CD8-positive, alpha-beta memory T cell (primary cell): ENCODE measurements at places on chromosomes 2 and 18. TPM values are rescaled to one million over a fixed set of nuclear protein-coding genes. Genes with fewer than 3 reads are reported as not detected.

DNA sequence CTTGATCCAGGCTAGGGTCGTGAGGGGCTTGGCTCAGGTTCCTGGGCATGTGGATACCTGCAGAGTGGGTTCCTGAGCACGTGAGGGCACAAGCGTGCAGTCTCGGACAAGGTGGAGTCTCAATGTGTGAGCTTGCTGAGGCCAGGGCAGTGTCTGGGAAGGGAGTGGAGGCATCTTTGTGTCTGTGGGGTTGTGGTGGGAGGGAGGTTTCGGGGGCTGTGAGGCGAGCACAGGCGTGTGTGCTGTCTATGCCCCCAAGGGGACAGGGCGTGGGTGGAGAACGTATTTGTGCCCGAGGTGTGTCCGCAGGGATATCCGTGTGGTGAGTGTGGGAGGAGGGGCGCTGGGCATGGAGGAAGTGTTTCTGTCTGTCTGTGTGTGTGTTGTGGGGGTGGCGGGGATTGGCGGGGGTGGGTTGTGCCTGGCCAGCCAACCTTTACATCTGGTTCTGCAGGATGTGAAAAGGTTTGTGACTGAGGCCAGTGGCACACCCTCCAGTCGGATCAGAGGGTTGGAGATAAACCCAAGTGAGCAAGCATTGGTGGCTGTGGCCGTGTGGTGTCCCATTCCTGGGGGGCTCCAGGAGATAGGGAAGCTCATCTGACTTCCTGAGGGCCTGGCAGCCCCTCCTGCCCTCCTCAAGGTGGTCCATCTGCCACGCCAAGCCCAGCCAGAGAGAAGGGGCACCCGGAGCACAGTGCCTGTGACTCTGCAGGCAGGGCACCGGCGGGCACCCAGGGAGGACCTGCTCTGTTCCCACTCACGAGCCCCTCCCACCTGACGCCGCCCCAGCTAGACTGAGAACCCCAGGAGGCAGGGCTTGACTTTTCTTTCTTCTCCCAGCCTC lies 57.1 kb downstream of the ZFP36L2 start:
- DNase-seq = no peak

DNA sequence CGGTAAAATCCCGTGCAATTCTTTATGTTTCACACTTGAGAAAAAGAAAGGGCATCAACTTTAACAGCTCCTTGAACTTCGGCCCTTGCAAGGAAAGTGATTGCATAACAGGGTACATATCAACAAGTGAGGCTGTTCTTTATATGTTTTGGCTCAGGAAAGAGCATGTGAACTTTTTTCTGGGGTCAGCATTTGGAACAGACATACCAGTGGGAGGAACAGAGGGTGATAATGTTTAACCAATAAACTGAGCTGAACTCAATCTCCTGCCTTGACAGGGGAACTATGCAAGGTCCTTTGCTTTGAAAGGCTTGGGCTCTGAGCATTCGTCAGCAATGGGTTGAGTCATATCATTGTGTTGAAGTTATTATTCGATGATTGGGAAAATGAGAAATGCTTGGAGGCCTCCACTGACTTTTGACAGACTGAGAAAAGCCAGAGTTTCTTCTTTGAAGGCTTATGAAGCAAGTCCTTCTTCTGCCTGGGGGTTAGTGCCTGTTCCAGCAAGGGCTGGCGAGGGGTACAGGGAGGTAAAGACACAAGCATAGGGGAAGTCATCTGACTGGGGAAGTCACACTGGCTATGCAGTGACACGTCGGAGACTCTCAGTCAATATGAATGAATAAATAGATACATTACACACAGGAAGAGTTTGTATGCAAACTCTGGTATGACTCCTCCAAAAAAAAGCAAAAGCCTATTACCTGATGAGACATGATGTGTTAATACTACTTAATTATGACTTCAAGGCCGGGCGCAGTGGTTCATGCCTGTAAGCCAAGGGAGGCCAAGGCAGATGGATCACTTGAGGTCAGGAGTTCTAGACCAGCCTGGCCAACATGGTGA lies 57.2 kb downstream of the CYB5A start:
- no peak for DNase-seq

- no peak for DNase-seq
These were observed 781.3 kb upstream of the ID2 start for GRCh38 chr2:7900593-7900992.

GRCh38 chr18:72181241-72181764 lies 362.8 kb downstream of the CBLN2 start:
- DNase-seq = no peak

DNA sequence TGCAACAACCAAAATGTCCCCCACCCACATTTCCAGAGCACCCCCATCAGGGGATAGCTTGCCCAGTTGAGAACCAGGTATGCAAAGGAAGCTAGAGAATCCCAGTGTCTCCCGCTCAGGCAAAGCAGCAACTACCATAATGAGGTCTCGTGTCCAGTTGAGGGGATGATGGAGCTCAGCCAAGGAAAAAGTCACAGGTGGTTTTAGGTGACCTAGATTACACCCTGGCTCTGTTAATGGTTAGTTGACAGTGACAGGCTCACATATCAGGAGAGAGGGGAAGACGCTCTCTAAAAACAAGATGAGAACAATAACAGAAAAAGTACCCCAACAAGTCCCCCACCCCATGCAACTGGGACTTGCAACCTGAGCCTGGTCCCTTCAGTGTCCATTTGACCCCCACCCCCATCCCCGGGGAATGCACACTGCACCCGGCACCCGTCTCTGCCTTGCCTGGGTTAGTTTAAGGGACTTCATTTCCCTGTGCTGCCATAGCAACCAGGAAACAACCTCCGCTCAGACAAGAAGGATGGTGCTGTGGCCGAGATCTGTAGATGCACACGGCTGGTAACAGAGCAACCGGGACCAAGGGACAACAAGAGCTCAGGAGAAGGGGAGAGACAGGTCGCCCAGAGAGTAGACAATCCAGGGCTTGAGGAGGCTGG lies at the start of gene KIAA2012:
Gene KIAA2012, plus strand, starts transcription at position 519 of the 665 bp plus-strand sequence. CDS start 373 bp downstream, outside the sequence.
- no peak for DNase-seq

DNA sequence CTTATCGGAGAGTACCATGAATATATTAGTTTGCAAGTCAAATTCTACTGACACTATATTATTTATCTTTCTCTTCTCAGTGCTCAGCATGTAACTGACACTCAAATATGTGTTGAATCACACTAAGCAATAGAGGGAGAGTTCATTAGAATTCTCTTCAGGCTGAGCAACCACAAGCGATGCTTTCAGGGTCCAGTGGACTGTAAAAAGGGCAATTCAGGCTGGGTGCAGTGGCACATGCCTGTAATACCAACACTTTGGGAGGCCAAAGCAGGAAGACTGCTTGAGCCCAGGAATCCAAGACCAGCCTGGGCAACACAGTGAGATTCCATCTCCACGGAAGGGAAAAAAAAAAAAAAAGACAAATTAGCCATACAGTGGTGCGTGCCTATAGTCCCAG lies 16.3 kb downstream of the PDE6D start:
- no peak for DNase-seq

DNA sequence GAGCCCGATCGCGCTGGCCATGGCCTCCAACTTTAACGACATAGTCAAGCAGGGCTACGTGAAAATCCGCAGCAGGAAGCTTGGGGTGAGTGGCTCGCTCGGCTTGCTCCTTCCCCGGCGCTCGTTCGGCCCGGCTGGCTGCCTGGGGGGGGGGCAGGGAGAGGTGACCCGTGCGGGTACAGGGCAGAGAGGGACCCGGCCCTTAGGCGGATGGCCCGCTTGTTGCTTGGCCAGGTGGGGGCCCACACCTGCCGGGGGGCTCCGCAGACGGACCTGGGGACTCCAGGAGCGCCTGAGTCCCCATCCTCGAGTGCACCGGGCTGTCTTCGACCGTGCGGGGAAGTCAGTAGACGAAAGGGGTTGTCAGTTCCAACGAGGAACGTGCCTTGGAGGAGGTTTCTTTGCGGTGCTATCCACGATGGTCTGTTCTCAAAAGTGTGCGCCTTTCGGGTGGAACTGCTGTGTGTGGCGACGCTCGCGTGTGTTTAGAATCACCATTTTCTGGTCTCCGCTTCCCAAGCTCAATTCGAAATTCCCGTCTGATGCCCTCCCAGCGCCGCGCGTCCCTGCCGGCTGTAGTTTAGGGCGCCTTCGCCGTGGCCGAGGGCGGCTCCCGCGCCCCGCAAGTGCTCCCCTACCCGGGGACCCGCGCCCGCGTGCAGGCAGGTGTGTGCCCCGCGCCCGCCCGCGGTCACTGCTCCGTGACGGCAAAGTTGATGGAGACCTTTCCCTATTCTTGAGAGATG lies 711 bp downstream of the DOK6 start:
- DNase-seq = no peak

- DNase-seq = no peak
These were observed 41.2 kb downstream of the ASAP2 start for GRCh38 chr2:9247786-9248185.

GRCh38 chr2:216392945-216393840 lies 19.1 kb upstream of the SMARCAL1 start:
- no peak for DNase-seq

- no peak for DNase-seq
These were observed 46.1 kb downstream of the SOWAHC start for GRCh38 chr2:109660046-109660860.

DNA sequence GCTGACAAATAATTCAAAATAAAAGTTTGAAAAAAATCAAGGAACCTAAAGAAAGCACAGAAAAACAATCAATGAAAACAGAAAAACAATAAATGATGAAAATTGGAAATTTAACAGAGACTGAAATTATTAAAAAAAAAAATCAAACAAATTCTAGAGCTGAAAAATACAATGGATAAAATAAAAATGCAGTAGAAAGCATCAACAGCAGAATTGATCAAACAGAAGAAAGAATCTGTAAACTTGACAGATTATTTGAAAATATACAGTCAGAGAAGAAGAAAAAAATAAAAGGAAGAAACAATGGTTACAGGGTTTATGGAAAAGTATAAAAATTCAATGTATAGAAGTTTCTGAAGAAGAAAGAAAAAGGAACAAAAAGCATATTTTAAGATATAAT lies 16.2 kb downstream of the SERPINB4 start:
- DNase-seq = no peak

DNA sequence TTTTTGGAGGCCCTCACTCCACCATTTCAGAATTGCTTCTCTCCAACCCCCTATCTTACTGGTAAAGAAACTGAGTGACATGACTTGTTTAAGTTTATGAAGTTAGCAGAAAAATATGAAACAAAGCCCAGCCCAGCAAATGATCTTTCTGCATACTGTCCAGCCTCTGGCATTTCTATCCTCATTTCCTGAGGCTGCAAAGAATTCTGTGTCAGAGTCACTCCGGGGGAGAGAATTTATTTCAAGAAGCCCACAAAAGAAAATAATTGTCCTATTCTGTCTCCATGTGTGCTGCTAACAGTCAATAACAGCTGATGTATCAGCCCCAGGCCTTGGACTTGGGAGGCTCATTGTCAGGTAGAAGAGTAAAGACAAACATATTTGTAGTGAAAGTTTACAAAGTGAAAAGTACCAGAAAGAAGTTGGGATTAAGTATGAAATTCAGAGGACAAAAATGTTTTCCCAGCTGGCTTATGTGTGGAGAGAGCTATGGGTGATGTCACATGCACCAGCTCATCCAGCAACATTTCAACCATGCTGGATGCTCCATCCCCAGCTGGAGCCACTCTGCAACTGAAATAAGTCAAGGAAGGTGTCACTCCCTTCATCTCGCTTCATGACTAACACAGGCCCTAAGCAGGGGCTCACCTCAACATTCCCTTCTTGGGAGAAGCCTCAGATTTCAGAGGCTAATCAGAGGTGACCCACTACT lies 42.3 kb downstream of the TRABD2A start:
- no peak for DNase-seq

DNA sequence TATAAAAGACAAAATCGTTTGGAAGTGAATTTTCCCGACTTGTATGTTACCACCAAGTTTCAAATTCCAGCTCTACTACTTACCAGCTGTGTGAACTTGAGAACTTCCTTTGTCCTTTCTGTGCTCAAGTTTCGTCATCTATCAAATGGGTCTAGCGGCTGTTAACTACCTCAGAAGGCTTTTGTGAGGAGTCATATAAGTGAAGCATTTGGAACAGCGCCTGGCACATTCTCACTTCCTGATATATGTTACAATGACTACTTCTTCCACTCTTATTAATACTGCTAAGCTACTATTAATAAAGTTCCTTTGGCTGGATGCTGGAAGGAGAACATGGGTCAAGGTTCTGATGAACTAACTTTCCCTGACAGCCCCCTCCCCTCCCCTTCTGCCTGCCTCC lies 104.5 kb downstream of the MEIS1 start:
- no peak for DNase-seq

- no peak for DNase-seq
These were observed 111.9 kb downstream of the NCK2 start for GRCh38 chr2:105856581-105856980.

DNA sequence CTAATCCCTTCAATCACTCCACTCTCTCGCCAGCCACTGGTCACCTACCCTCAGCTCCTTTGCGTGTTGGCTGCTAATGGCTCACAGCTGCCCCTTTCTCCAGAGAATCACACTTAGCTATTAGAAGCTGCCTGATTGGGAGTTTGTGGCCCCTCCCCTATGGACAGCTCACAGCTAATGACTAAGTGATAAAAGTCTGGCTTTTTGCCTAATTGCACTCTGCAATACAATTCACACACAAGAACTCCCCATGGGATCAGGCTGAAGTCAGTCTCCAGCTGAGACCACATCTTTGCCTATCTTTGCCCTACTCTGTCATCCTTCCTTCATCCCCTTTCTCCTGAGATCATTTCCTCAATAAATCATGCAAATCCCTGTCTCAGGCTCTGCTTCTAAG lies 701.9 kb upstream of the RAB6C start:
- DNase-seq = no peak

- DNase-seq = no peak
These were observed 287.4 kb downstream of the PRKCE start for GRCh38 chr2:45938649-45939511.

- DNase-seq = no peak
These were observed 23.6 kb upstream of the LHCGR start for GRCh38 chr2:48779019-48779716.

DNA sequence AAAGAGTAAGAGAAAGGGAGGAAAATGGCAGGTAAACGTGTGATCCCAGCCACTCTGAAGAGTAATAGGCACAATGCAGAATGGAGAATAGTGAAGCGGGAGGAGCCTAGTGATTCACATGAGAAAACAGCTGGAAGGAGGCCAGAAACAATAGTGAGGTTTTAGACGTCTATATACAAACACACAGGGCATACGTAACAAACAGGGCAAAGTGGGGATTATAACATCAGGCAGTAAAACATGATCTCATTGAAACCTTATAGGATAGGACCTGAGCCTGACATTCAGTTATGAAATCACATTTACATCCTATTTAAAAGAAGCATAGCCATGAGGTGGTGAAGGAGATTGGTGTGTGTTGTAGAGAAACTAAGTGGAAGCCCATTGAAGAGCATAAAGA lies 33.0 kb upstream of the GATA6 start:
- DNase-seq = no peak

GRCh38 chr18:13563390-13563805 lies 163.0 kb downstream of the FAM210A start:
- no peak for DNase-seq

Gene ACTG2
- total RNA-seq = not detected

Gene COL6A3
- total RNA-seq = 9.5 TPM

Gene MYCN
- total RNA-seq = not detected

Gene KCNK3
- total RNA-seq = not detected

Gene NPAS2
- total RNA-seq = 1.8 TPM

Gene SLC9A4
- not detected for total RNA-seq
